NCI-H2171 treated with DMSO at 0.1 percent for 48 hours (cell line): ENCODE measurements at places on chromosomes 16 and 17.

- DNase-seq, result no peak
Observed at GRCh38 chr17:71777048-71777640, 343.7 kb upstream of the SOX9 start.

GRCh38 chr17:7774055-7774521 lies 56.5 kb downstream of the DNAH2 start:
- DNase-seq, result no peak

DNA sequence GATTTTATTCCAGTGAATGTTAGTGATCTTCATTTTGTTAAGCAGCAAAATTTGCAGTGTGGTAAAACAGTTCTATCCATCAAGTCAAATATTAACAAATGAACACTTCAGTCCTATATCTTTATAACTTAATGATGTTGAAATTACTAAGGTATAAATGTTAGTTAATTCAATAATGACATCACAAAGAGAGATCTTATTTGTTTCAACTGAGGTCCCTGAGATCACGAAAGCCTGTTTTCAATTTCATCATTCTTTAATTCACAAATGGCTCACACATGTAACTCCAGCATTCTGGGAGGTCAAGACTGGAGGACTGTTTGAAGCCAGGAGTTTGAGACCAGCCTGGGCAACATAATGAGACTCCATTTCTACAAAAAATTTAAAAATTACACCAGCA lies 13.9 kb downstream of the SMURF2 start:
- no peak for DNase-seq

DNA sequence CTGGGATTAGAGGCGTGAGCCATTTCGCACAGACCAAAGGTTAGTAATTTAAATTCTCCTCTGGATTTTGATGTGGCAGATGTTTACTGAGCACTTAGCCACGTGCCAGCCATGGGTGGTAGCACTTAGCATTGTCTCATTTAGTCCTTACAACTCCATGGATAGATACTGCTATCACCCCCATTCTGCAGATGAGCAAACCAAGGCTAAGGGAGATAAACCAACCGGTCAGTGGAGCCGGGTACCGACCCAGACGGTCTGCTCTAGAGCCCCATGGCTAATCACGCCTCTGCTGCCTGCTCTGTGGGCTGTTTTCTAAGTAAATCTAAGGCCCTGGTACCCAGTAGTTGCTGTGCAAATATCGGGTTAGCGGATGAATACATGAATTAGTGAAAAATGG lies 12.6 kb upstream of the ADGRG1 start:
- DNase-seq, result no peak

DNA sequence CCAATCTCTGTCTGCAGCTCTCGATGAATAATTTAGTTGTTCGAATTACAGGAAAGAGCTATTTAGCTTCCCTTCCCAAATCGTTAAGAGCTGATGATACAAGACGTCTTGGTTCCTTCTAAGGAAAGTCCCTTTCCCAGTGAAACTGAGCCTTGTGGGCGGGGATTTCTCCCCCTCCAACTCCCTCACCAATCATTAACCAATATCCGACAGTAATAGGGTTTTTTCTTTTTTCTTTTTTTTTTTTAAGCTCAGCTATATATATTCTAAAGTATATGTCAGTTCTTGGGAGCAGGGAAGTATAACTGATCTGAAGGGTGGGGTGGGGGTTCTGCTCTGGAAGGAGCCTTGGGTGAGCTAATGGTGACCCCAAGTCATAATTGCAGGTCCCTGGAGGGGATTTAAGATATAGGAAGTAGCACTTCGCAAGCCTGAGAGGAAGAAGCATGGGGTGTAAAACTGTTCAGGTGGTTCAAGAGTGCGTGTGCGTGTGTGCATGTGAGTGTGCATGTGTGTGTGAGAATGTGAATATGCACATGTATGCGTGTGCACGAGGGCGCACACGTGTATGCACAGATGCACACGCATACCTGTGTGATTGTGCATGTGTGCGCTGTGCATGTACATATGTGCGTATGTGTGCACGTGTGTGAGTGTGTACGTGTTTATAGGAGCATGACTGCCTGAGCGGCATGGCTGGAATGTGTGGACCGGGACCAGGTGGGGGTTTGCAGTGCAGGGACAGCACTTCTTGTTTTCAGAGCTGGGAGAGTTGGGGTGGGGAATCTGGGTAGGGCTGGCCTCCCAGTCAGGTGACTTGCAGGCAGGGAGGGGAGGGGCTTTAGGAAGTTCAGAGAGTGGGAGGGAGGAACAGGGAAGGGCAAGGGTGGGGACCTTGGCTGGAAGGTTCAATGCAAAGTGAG lies 42.7 kb downstream of the SOCS3 start:
- DNase-seq, result no peak

- DNase-seq, result no peak
Observed at GRCh38 chr17:40819528-40820125, 2.8 kb downstream of the KRT10 start.

DNA sequence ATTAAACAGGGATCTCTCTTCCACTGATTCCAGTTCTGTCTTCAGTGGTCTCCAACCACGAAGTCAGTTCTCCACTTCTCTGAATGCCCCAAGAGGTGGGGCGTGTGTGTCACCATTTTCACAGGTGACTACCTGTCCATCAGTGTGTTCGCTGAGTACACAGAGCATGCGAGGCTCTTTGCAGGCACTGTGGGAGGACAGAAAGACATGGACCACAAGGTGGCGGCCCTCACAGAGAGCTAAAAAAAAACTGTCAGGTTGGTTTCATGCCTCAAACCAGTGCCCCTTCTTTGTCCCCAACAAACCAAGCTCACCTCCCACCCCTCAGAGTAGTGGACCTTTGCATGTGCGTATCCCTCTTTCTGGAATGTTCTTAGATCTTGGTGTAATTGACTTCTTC lies 13.8 kb downstream of the EMP2 start:
- no peak for DNase-seq

DNA sequence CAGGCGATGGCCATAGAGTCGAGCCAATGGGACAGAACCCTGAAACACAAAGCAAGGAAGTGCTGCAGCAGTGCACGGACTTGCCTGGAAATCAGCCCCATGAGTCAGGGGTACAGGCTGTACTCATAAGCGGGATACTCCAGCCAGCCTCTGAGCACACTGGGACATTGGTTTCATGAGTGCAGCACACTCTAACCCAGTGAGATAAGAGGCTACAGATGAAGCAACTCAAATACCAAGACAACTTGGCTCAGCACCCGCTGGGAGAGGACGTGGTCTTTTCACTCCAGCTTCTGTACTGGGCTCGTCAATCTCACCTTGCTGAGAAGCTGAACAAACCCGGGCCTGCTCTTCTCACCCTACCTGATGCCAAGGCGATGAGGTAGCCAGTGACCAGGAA lies 98.2 kb downstream of the AXIN2 start:
- DNase-seq, result no peak

DNA sequence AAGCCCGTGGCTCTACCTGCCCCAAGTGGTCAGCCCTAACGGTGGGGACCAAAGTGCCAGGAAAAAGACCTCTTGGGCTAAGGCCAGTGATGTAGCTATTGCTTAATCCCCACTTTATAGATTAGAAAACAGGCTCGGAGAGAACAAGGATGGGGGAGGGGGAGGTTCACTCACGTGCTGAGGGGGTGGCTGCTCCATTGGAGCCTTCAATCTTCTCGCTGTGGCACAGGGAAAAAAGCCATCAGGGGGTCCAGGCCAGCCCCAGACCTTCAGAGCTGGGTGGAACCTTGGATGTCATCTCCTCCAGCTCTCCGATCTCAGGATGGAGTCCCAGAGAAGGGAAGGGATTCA lies 45.9 kb downstream of the SRCIN1 start:
- peak; percentile 58 for DNase-seq

DNA sequence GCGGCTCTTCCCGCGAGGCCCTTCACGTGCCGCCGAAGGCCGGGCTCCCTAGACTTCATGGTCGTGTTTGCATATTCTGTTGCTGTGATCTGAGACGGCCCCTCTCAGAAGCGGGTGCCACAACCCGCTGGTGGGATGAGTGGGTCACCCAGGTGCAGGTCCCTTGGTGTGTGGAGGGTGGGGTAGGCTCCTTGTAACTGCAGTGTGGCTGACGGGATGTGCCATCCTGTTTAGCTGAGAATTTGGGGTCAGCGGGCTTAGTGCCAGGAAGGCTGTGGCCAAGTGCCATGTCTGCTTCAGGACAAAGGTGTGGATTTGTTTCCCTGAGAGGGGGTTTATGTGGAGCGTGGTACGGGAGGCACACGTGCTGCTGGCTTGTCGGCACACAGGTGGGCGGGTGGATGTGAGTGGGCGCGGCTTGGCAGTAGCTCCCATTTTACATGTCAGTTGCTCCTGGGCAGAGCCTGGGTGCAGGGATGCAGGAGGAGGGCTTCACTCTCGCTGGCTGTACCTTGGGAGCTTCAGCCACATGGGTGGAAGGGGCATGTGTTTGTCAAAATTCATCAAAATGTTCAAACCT lies 9.2 kb upstream of the WFIKKN1 start:
- DNase-seq, result peak; percentile 65
